Activated naive CD4-positive, alpha-beta T cell treated with anti-CD3 and anti-CD28 coated beads for 36 hours (primary cell): ENCODE measurements at places on chromosomes 4 and X. TPM values are rescaled to one million over a fixed set of nuclear protein-coding genes. Genes with fewer than 3 reads are reported as not detected.

The ARSH gene
- total RNA-seq: not detected

The UNC5C gene
- not detected for total RNA-seq

The PPP2R3B gene
- total RNA-seq: 37.2 TPM

The SMS gene
- 148 TPM for total RNA-seq

The SPATA18 gene
- not detected for total RNA-seq

The C1QTNF7 gene
- total RNA-seq: not detected

DNA sequence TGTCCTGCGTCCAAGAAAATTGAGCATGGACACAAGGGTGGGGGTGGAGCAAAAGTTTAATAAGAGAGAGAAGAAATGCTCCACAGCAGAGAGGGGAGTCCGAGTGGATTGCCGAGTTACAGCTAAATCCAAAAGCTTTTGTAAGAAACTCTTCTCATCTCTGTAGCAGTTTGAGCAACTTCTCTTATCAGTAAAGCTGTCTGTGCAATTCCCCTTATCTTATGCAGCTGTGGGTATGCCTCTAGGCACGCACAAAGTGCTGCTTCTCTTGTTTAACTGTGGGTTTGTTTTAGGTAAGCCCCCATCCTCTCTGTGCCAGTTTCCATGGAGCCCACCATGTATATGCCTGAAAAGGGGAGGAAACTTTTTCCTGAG, 44.8 kb downstream of the HMGB2 start:
- H3K4me1 ChIP-seq: peaks cover 15% of the 10 kb centered on the region
- no peak overlapping the region for H3K27ac ChIP-seq
- H3K36me3 ChIP-seq: peaks cover 10% of the 10 kb centered on the region
- DNase-seq: no peak

- no peaks in the 10 kb centered on the region for H3K27me3 ChIP-seq
- no peak overlapping the region for H3K4me3 ChIP-seq
- no peaks in the 10 kb centered on the region for H3K36me3 ChIP-seq
- H3K4me1 ChIP-seq: peaks cover 5% of the 10 kb centered on the region
These were observed 132.7 kb downstream of the ARHGAP24 start for GRCh38 chr4:85607624-85608023.

GRCh38 chr4:182134261-182134660, 108.9 kb upstream of the TENM3 start:
- H3K36me3 ChIP-seq: no peaks in the 10 kb centered on the region
- no peak overlapping the region for H3K4me3 ChIP-seq
- H3K27ac ChIP-seq: no peak overlapping the region
- peaks cover 34% of the 10 kb centered on the region for H3K27me3 ChIP-seq

GRCh38 chr4:139568206-139568955, 12.4 kb upstream of the SETD7 start:
- H3K4me1 ChIP-seq: no peaks in the 10 kb centered on the region
- H3K4me3 ChIP-seq: no peak overlapping the region
- H3K36me3 ChIP-seq: no peaks in the 10 kb centered on the region
- no peak for DNase-seq
- no peak overlapping the region for H3K27ac ChIP-seq

GRCh38 chr4:186628058-186628711, 72.8 kb upstream of the MTNR1A start:
- H3K4me1 ChIP-seq: no peaks in the 10 kb centered on the region
- DNase-seq: no peak
- no peak overlapping the region for H3K4me3 ChIP-seq
- H3K36me3 ChIP-seq: no peaks in the 10 kb centered on the region

GRCh38 chrX:126575911-126576310, 23.3 kb upstream of the DCAF12L1 start:
- no peaks in the 10 kb centered on the region for H3K36me3 ChIP-seq
- no peak overlapping the region for H3K4me3 ChIP-seq
- DNase-seq: no peak
- H3K27me3 ChIP-seq: no peaks in the 10 kb centered on the region

DNA sequence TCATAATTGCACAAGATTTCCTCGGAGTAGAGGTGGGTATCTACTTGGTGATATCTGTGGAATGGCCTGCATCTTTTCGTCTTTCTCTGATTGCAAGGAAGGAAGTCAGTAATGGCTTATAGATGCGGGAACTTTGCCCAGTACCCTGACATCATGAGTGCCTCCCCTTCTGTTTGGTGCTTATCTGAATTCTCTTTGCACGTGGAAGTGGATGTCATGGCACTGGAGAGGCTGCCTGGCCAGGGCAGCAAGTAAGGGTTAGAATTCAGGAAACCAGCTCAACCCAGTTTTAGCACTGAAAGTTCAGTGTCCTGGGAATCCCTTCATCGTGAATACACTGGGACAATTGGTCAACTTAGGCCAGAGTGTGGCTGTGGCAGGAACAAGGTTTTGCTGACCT, 83.5 kb upstream of the RAPGEF2 start:
- no peak for DNase-seq
- H3K27me3 ChIP-seq: peaks cover 6% of the 10 kb centered on the region
- no peaks in the 10 kb centered on the region for H3K36me3 ChIP-seq

DNA sequence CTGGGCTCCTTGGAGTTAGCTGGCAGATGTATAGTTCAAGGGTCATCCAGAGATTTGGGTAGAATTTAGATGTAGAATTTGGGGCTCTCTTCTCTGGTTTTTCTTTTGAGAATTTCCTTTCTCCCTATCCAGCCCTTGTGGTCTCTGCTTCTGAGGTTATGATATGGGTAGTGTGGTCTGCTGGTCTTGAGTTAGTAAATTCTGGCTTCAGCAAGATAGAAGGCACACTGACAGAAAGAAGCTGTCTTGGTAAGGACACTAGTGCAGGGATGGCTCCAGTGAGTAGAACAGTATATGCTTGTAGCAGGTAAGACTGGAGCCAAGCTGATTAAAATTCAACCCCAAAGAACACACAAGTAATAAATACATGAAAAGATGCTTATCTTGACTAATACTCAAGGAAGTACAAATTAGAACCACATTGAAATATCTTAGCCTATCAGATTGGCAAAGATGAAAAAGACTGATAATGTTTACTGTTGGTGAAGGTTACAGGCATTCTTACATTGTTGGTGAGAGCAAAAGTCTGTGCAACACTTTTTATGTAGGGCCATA, 2.1 kb upstream of the IL9R start:
- no peak overlapping the region for H3K4me3 ChIP-seq
- no peak for DNase-seq
- H3K36me3 ChIP-seq: no peaks in the 10 kb centered on the region
- H3K27ac ChIP-seq: no peak overlapping the region
- no peaks in the 10 kb centered on the region for H3K27me3 ChIP-seq

DNA sequence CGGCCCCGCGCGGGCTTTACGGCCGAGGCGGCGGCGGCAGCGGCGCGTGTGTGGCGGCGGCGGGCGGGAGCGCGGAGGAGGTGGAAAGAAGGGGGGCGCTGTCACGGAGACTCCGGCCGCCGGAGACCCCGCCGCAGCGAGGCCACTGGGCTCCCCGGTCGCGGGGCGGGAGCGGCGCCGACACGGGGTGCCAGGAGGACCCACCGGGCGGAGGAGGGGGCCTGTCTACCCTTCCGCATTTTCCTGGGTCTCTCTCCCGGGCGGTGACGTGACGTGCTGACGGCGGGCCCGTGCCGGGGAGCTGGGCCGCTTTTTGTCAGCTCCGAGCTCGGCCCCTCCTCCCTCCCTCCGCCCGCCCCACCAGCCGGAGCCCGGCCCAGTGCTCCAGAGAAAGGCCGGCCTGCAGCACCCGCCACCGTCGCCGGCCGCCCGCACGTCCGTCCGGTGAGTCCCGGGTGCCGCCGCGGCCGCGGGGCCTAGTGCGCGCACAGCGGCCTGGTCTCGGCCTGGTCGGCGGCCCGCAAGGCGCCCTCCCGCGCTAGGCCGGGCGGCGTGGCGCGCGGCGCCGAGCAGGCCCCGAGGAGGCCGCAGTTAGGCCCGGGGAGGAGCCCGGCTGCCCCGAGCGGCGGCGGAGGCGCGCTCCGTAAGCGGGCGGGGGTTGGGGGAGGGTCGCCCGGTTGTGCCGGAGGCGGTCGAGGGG, at the start of gene ZFX:
ZFX (plus strand) TSS at position 379 of the 700 bp plus-strand sequence. CDS start 23,014 bp downstream, outside the sequence.
- peak within 1 kb of the TSS; percentile 80 for H3K4me3 ChIP-seq
- peak; percentile 40 for DNase-seq
- no peaks in the 10 kb centered on the region for H3K27me3 ChIP-seq
- peaks cover 15% of the 10 kb centered on the region for H3K36me3 ChIP-seq
- H3K4me1 ChIP-seq: peaks cover 58% of the 10 kb centered on the region

- DNase-seq: no peak
- H3K27me3 ChIP-seq: no peaks in the 10 kb centered on the region
- H3K4me1 ChIP-seq: peaks cover 17% of the 10 kb centered on the region
These were observed 58.3 kb downstream of the TLR10 start for GRCh38 chr4:38724475-38724808.

DNA sequence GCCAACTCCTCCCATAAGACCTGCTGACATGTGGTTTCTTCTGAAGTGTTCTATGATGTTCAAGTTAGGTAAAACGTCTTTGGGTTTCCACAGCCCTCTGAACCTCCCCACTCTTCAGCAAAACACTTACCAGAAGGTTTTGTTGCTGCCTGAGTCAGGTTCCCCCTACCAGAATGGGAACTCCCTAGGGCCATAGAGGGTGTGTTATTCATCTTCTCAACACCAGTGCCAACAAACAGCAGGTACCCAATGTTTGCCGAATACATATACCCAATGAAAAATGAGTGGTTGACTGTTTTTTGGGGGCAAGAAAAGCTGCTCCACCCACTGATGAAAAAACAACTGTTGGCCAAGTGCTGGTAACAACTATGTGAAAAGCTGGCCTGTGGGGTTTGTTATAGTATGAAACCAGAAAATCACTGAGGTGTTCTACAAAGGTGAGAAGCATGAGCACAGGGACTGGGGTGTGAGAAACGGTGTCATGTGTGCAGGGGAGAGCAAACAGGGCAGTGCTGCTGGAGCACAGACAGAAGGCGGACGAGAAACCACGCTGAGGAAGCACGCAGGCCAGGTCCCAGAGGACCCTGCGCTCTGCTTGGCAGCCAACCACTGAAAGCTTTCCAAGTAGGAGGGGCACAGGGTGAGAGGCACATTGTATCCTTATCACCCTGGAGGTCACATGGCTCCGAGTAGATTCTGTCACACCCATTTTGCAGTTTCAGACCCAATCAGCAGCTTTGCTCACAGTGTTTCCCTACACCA, 28.8 kb downstream of the ATP8A1 start:
- H3K27ac ChIP-seq: peak overlapping the region; percentile 88
- peak; percentile 76 for DNase-seq
- H3K4me3 ChIP-seq: peak overlapping the region; percentile 47
- peaks cover 15% of the 10 kb centered on the region for H3K36me3 ChIP-seq

DNA sequence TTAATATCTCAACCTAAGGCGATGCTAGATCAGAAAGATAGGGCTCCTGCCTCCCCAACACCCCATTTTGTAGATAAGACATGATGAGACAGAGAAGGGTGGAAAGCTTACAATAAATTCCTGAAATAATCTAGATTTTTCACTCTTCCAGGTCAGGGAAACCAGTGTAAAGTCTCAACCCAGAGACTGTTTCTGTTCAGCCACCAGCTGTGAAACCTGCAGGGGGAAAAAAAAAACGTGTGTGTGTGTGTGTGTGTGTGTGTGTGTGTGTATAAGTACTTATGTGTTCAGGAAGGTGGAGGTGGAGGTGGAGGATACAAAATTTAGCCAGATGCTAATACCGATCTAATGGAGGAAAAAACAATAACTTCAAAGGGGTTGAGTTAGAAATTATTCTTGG, 773 bp upstream of the ITM2A start:
- no peak for DNase-seq
- peak overlapping the region; percentile 93 for H3K27ac ChIP-seq
- H3K4me1 ChIP-seq: peaks cover 39% of the 10 kb centered on the region
- no peaks in the 10 kb centered on the region for H3K27me3 ChIP-seq
- peaks cover 15% of the 10 kb centered on the region for H3K36me3 ChIP-seq

- no peaks in the 10 kb centered on the region for H3K4me1 ChIP-seq
- no peak overlapping the region for H3K27ac ChIP-seq
- no peak overlapping the region for H3K4me3 ChIP-seq
- H3K36me3 ChIP-seq: no peaks in the 10 kb centered on the region
- DNase-seq: no peak
- no peaks in the 10 kb centered on the region for H3K27me3 ChIP-seq
These were observed 329.1 kb upstream of the SMIM31 start for GRCh38 chr4:164424846-164425245.

GRCh38 chr4:189858435-189858834, 82.2 kb upstream of the FRG1 start:
- H3K4me3 ChIP-seq: no peak overlapping the region
- no peaks in the 10 kb centered on the region for H3K4me1 ChIP-seq
- H3K27ac ChIP-seq: no peak overlapping the region
- H3K36me3 ChIP-seq: peaks cover 5% of the 10 kb centered on the region
- peaks cover 3% of the 10 kb centered on the region for H3K27me3 ChIP-seq

DNA sequence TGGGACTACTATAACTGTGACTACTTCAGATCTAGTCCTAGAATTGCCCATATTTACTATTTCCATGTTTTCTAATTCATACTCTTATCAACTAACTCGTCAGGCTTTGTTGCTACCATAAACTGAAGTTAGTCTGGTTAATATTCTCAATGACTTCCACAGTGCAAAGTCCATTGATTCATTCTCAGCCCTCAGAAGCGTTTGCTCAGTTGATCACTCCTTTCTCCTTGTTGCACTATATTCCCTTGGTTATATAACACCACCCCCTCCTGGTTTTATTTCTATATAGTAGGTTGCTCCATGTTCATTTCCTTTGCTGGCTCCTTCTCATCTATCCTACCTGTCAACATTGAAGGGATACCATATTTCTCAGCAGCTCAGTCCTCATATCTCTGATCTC, 27.2 kb upstream of the SLC6A14 start:
- no peak overlapping the region for H3K4me3 ChIP-seq
- H3K4me1 ChIP-seq: no peaks in the 10 kb centered on the region
- H3K27ac ChIP-seq: no peak overlapping the region
- no peaks in the 10 kb centered on the region for H3K27me3 ChIP-seq
- DNase-seq: no peak

DNA sequence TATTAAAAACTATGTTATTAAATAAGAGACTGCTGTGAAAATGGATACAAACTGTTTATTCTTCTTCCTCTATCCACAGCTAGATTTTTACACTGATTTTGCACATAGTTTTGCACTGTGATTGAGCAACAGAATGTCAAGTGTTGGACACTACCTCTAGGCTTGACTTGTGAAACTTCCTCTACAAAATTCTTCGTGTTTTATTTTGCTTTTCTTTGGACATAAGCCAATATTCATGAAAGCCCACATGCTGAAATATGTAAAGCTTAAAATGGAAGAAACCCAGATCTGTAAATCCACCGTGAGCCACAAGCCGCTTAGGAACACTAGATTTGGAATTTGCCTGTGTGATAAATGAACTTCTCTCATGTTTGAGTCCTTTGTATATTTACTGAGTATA, 849.4 kb downstream of the FSTL5 start:
- no peak overlapping the region for H3K27ac ChIP-seq
- H3K4me1 ChIP-seq: no peaks in the 10 kb centered on the region
- H3K36me3 ChIP-seq: no peaks in the 10 kb centered on the region
- DNase-seq: no peak
- no peaks in the 10 kb centered on the region for H3K27me3 ChIP-seq
- H3K4me3 ChIP-seq: no peak overlapping the region

GRCh38 chr4:169922632-169923276, 103.4 kb downstream of the MFAP3L start:
- no peak overlapping the region for H3K27ac ChIP-seq
- H3K4me3 ChIP-seq: no peak overlapping the region
- H3K36me3 ChIP-seq: no peaks in the 10 kb centered on the region
- no peaks in the 10 kb centered on the region for H3K4me1 ChIP-seq
- H3K27me3 ChIP-seq: no peaks in the 10 kb centered on the region

GRCh38 chr4:145483514-145483913, 1.9 kb downstream of the SMAD1 start:
- no peak for DNase-seq
- peaks cover 11% of the 10 kb centered on the region for H3K4me1 ChIP-seq
- H3K4me3 ChIP-seq: no peak overlapping the region
- peaks cover 25% of the 10 kb centered on the region for H3K27me3 ChIP-seq
- H3K27ac ChIP-seq: no peak overlapping the region
- no peaks in the 10 kb centered on the region for H3K36me3 ChIP-seq
